ENCODE measurements at places on chromosomes 3 and 15.
A peak's percentile ranks its signal among the peaks of the same experiment; 100 is the strongest.

DNA sequence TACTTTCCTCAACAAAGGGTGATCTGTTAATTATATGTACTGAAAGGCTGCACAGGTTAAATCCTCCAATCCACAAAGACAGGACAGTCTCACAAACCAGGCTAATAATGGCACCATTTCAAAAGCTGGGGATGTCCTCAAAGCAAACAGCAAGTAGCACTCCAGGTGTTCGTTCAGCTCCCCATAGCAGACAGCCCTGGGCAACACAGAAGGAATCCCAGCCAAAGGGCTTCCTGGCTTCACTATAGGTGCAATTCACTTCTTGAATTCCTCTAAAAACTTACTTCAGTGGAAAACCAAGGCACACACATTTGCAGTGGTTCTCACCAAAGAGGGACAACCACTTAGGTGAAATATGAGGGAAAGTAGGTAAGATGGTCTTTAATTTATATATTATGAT, 166.7 kb downstream of the CTNNB1 start:
- DNase-seq, result no peak

GRCh38 chr3:187041362-187042307, 97.7 kb downstream of the RPL39L start:
- no peak for DNase-seq

DNA sequence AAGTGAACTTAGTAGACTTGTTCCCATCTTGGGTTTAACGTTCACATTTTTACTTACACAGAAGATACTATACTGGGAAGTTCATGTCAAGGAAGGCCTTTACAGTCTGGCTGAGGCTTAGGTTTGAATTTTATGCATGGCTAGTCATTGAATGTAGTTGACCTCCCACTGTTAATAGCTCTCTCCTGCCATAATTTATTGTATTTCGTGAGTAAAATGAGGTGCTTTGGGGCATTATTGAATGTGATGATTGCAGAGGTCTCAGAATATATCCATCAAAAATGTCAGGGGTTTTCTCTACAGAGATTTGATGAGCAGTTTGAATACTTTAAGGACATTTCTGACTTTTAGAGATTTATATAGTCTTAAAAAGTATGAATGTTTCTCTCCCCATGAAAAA, 356.6 kb upstream of the GRM7 start:
- DNase-seq, result no peak

GRCh38 chr3:102510663-102511062, 75.8 kb downstream of the ZPLD1 start:
- no peak for DNase-seq

GRCh38 chr3:31729082-31729481, 196.4 kb downstream of the STT3B start:
- DNase-seq, result no peak

DNA sequence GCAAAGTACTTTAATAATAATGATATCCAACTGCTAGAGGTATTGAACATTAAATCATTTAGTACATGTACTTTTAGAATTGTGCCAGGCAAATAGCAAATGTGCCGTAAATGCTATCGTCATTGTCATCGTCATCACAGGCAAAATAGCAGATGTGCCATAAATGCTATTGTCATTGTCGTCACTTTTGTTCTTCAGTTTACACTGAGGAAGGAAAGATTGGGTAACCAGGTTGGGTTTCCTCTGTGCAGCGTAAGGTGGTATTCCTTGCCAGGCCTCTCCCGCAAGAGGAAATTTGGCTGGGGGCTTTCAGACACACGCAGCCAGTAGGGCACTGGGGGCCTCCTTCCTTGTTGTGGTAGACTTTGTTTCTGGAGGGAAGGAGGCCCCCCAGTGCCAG, 26.4 kb downstream of the ABHD17C start:
- no peak for DNase-seq

GRCh38 chr15:44034334-44034733, 160.7 kb downstream of the FRMD5 start:
- DNase-seq, result no peak

- DNase-seq, result no peak
These were observed 153.4 kb downstream of the ERC2 start for GRCh38 chr3:56314842-56315241.

GRCh38 chr3:34268032-34268709, 469.7 kb downstream of the PDCD6IP start:
- DNase-seq, result no peak

- no peak for DNase-seq
These were observed 45.2 kb downstream of the ADAM10 start for GRCh38 chr15:58704155-58704865.

GRCh38 chr15:35784745-35785144, 238.8 kb upstream of the DPH6 start:
- DNase-seq, result no peak

- DNase-seq, result no peak
These were observed 19.0 kb upstream of the HTR3E start for GRCh38 chr3:184077881-184078280.

- DNase-seq, result no peak
These were observed 28.9 kb downstream of the DENND4A start for GRCh38 chr15:65762914-65763787.

DNA sequence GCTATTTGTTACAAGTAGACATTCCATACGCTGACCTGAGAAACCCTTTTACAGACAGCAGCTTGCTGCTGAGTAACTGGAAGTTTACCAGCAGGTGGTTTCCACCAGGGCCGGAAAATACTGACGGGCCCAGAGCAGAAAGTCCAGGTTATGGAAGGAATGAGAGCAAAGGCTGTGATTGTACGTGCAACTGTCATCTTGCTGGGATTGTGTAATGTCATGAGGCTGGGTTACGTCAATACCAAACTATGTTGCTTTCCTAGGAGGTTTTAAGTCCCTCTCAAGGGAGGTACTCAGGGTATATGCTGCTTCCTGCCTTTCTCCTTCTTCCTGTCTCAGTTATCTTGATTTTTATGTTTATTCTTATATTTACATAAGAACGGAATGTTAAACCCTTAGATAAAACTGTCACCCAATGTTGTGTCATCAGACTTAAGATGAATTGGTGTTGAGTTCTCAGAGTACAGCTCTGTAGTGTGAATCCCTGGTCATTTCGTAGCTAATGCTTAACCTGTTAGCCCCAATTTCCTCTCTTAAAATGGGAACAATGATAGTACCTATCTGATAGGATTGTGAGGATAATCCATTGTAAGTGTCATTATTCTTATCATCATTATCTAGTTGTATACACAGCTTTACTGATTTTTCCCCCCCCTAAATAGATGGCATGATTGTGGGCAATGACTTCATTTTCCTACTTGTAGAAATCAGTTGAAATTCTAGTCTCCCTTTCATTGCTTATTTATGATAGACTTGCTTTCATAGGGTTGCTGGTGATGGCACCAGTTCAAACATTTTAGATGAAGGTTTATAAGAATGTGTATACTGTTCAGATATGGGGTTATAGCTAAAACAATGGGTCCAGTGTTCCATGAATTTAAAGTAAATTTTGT, 101.4 kb downstream of the FNDC3B start:
- no peak for DNase-seq

DNA sequence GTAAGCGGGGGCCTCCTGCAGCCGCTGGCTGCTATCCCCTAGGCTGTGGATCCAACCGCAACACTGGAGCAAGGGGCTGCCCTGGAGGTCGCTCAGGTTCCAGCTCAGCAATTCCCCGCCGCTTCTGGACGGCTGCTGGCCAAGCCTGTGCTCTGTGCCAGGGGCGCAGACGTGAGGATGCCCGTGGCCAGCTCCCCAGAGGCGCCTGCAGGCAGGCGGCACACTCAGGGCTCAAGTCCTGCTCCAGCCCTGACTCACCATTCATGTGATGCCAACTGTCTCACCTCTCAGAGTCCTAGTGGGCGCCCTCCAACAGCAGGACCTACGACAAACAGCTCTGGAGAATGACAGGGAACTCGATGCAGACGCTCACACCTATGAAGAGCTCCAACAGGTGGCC, 31.6 kb downstream of the KLHL25 start:
- no peak for DNase-seq

DNA sequence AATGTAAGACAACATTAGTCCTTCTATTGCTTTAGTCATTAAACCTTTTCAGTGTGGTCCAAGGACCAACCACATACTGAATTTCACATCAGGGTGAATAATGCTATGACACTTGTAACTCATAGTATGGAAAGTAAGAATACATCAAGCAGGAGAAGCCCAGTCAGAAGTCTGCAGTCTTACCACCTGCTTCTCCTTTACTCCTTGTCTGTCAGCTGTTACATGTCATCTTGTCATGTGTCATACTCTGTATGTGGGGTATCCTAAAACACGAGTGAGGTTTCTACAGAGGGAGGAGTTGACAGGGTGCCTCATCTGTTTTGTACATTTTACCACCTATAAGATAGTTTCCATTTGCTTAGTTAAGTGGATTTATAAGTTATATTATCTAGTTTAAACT, 32.8 kb upstream of the EID1 start:
- DNase-seq, result no peak

DNA sequence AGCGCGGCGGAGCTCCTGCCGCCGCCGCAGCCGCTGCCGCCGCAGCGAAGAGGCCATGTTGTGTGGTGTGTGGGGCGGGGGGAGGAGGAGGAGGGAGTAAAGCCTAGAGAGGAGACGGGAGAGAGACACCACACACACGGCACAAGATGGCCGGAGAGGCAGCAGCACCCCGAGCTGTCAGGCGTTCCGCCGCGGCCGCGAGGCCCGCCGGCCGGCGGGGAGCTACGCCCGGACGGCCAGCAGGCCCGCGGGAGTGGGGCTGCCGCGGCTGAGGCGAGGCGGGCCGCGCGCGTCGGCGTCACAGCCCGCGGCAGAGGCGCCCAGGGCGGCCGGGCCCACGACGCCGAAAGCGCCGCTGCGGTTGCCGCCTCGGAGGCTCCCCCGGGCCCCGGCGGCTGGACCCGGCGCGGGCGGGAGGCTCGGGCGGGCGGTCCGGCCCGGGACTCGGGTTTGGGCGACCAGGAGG, 17.4 kb upstream of the CHD2 start:
- DNase-seq, result peak; percentile 23

- DNase-seq, result no peak
These were observed 307.8 kb downstream of the BCHE start for GRCh38 chr3:165529451-165529850.

DNA sequence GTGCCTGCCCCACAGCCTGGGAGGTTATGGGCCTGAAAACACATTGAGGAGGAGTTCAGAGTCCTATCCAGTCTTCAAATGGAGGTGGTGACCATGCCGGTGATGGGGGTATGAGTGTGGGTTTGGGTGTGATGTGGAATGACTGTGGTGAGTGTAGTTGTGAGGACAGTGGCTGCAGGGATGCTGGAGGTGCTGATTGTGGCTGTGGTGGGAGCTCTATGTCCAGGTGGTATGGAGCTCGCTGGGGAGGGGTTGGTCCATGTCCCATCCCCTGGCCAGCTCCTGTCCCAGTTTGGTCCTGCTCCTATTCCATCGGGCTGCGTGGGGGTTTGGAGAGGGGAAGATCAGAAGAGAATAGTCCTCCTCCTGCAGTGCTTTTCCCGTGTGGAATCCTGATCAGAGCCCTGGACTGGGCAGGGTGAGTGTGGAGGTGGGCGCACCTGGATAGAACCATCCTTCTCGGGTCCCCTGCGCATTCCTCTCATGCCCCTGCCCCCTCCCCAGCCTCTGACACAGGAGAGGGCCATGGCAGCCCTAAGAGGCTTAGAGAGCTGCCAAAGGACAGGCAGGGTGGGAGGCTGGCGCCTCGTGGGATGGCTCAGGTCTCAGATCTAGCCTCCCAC, 23.0 kb upstream of the GOLGA6C start:
- DNase-seq, result no peak

DNA sequence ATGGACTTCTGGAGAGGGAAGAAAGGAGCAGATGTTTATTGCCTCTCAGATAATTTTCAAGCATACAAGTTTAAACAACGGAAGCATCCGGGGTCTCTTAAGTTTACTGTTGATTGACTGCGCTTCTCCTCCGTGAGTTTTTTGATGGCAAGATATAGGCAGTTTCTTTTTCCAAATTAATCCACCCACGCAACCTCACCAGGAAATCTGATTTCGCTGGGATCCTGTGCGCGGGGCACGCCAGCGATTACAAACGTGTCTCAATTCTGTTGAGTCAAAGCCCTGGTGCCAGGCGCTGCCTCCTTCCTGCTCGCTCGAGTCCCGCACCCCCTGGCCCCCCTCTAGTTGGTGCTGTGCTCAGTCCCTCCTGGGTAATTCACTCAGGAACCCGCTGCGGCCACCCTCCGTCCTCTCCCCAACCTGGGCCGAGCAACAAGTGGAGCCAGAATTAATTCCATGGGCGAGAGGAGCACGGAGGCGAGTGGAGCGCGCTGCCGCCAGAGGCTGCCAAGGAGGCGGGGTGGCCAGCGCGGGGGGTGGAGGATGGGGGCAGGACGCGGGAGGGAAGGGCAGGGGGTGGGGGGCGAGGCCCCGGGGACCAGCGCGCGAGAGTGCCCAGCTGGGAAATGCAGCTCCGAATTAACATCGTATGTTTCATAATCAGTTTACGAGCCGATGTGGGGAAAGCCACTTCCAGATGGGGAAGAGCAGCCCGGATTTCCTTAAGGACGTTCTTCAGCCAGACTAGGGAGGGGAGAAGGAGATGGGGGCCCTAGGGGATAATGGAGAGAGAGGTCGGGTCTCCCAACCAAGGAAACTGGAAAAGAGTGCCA, 6.0 kb downstream of the WNT5A start:
- no peak for DNase-seq

DNA sequence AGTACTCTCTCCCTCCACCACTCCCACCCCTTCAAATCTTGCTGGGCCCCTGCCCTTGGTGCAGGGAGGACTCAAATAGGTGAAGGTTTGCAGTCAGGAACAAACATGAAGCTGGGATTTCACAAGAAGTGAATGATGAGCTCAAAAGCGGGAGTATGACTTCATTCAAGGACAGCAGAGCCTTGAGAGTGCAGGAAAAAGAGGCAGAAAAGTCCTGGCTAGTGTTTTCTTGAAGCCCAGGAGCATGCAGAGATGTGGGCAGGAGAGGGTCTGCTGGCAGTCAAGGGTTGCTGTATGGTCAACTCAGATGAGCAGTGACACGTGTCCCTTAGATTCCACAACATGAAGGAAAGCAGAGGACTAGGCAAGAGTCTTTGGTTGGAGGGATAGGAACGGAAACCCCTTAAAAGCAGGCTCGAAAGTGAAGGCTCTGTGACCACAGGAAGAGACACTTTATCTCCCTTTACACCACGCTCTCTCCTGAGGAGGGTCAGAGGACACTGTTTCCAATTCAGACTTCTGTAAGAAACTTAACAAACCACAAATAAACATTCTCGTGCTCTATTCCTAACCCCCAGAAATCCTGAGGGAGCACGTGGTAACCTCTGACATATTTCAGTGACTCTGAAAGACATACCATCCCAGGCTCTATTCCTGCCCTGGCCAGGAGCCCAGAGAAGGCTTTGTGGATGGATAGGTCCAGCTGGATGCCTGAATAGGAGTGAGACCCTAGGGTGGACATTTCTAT, 168.0 kb upstream of the NDN start:
- no peak for DNase-seq

DNA sequence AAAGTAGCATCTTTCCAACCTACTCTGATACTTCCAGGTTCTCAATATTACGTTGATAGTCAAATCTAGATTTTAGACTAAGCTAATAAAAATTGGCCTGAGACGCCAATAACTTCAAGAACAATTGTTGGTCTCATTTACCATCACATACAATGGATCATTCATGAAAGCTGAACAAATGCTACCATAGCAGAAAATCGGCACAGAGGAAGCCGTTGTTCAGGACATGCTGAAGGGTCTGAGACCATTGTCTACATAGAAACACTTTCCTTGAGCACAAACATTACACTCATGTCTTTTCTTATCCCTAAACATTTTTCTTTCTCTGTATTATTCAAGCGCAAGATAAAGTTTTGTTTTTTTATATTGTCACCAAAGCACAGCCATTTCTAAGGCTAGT, 37.2 kb upstream of the FHIT start:
- no peak for DNase-seq

GRCh38 chr15:39787479-39787878, 4.8 kb upstream of the FSIP1 start:
- no peak for DNase-seq

All from iPS DF 19.7 (cell line).